AG20443 (cell line): ENCODE measurements at places on chromosomes 2 and 18.

DNA sequence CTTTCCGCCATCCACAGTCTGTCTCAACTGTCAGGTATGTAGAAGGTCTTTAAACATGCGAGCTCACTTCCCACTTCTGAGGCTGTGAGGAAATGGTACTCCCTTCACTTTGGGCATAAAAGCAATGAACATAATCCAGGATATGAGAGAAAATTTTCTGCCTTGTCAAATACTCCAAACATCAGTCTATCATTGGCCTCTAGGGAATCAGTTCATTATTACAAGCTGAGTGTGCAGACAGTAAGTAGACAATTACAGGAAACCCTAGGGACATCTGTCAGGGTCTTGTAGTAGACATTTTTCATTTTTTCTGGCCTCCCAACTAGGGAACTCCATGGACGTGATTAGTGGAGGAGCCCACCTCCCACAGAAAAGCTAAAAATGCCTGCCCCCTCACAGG lies 13.6 kb upstream of the APCDD1 start:
- no peak for DNase-seq

GRCh38 chr2:221423210-221423804 lies 148.8 kb downstream of the EPHA4 start:
- DNase-seq, result no peak

DNA sequence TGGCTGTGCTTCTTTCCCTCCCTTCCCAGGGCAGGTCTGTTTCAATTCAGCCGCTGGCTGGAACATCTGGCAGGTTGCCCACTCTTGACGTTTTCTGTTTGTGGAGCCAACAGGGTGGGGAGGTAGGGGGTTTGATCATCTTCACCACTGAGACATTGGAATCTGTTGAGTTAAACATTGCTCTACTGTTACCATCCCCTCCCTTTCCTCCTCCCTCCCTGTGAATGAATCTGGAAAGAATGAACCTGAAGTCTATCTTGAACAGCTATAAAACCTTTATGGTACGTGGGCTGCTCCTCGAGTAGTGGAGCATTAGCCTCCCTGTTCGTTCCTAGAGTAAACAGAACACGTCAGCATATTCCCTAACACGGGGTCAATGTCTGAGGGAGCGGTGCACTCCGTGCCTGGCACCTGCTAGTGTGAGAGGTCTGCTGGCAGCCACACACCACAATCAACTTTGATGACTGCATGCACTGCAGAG lies 249.9 kb upstream of the RBBP8 start:
- peak; percentile 52 for DNase-seq

DNA sequence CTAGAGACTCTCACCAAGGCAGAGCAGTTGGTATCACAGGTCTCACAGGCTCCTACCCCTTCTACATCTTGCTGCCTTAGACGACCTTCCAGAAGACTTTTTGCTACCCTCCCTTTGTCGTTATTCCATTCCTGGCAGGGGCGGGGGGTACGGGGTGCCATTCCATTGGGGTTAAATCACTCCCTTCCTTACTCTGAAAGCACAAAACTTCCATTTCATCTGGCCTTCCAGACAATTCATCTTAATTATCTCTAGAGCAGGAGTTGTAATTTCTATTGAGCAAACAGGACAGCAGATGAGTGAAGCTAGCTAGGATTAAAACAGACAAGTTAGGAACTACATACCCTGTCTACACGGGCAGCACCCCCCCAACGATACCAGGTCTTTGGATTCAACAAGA lies 276.2 kb upstream of the TANK start:
- peak; percentile 24 for DNase-seq

DNA sequence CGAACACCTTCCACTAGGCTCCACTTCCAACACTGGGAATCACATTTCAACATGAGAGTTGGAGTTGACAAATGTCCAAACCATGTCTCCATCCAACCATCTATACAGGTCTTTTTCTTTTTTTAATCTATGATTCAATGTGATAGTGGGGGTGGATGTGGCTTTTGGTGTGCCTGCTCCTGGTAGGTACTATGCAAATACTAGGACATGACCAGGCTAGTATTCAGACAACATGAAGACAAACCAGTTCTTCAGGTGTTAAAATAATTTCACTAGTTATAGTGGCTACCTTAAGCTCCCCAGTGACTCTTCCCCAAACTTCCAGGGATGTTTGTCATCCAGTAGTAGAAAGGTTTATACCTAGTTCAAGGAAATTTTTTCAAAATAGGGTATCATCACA lies 387.5 kb downstream of the CDH2 start:
- no peak for DNase-seq

DNA sequence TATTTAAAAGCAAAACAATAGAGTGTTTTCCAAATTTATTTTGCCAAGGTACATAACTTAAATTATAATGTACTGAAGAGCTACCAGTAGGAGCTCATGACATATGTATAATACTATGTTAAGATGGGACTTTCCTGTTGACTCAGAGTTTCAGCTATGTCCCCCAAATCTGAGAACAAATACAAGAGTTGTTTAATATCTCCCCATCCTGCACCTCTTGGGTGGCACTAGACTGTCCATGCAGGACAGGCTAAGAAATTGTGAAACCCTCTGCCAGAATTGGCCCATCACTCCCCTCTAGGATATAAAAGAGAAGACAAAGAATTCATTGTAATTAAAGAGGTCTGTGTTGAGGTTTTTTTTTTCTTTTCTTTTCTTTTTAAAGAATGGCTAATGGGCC lies 21.7 kb upstream of the CTAGE1 start:
- DNase-seq, result peak; percentile 45

DNA sequence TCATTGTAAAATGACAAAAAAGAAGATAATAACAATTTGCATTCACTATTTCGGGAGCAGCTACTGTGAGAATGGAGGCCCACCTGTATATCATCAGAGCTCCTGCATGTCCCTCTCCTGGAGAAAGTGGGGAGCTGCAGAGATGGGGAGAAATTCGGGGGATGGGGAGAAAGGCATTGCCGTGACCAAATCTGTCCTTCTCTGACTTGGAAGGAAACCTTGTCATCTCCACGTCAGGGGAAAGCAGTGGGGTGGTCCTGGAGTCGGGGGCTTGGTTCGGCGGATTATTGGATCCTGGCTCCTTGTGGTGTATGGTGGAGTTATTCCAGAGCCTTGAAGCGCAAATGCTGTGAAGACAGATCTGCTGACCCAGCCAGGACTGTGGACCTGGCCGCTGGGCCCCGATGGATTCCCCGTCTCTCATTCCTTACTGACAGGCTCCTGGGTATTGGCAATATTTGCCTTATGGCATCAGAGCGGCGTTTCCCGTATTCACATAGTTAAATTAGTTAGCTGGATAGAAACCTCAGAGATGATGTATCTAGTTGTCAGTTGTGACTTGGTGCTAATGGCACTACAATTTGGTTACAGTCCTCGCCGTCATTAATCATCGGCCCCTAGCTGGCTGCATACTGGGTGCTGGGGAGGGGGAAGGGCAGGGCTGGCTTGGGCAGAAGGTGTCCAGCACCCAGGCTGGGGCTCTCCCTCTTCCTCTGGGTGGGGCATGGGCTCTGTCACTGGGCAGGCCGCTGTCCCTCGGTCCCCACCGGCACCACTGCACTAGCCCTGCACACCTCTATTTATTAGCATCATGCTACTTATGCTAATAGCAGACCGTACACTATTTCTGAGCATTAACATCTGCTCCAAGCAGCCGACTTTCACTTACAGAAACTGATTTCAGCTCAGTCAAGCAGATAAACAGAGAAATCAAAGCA lies 31.7 kb downstream of the CELF4 start:
- no peak for DNase-seq
